ENCODE measurements at places on chromosomes 5 and 9.

DNA sequence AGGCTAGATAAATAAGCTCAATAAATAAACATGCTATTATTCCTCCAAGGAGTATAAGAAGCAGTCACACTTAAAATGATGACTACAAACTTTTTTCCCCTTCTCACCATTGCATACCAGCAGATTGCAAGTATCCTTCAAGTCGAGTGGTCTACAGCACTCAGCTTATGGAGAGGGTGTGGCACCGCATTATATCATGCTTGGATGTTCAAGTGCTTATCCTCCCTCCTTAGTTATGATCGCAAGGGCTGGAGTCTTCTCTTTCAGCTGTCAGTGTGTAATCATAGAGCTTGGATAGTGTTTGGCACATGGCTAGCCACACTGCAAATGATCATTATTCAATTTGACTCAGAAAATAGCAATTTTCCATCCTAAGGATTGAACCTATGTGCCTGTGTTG, 124.0 kb downstream of the CARTPT start:
- H3K27ac ChIP-seq, result no peak overlapping the region
- H3K27me3 ChIP-seq, result no peaks in the 10 kb centered on the region
- no peaks in the 10 kb centered on the region for H3K36me3 ChIP-seq
- no peak for DNase-seq
- no peaks in the 10 kb centered on the region for H3K4me1 ChIP-seq

- DNase-seq, result no peak
- H3K36me3 ChIP-seq, result no peaks in the 10 kb centered on the region
- H3K27me3 ChIP-seq, result no peaks in the 10 kb centered on the region
- H3K4me3 ChIP-seq, result no peak overlapping the region
- no peak overlapping the region for H3K27ac ChIP-seq
Observed at GRCh38 chr9:88809355-88810161, 181.7 kb upstream of the S1PR3 start.

DNA sequence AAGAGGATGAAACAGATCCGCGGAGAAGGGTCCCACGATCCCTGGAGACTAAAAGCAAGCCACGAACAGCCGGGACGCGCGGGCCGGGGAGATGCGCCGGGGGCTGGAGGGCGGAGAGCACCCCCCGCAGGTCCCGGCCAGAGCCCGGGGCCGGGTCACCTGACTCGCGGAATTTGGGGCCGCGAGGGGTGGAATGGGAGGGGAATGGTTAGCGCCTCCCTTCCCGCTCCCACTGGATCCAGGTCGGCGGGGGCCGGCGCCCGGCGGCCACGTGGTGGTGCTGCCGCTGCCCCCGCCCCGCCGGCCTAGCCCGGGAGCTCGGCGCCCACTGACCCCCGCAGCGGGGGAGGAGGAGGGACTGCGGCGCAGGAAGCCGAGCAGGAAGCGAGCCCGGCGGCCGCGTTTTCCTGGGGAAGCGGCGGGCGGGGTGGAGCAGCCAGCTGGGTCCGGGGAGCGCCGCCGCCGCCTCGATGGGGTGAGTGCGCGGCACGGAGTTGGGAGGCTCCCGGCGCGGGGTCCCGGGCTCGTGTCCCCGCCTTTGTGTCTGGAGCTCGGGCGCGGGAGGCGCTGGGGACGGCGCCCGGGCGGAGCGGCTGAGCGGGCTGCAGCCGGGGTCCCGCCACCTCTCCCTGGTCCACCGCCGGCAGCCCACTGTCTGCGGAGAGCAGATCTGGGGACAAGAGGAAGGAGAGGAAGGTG, at the start of gene RAI14:
TSS of gene RAI14 (plus strand) at position 328 of the 699 bp plus-strand sequence. CDS start 30,592 bp downstream, outside the sequence.
- H3K4me1 ChIP-seq, result peaks cover 26% of the 10 kb centered on the region
- peak; percentile 87 for DNase-seq
- H3K27ac ChIP-seq, result peak within 1 kb of the TSS; percentile 91
- H3K27me3 ChIP-seq, result no peaks in the 10 kb centered on the region
- H3K36me3 ChIP-seq, result no peaks in the 10 kb centered on the region

- H3K4me1 ChIP-seq, result peaks cover 14% of the 10 kb centered on the region
- no peaks in the 10 kb centered on the region for H3K36me3 ChIP-seq
- H3K27ac ChIP-seq, result no peak overlapping the region
- DNase-seq, result no peak
Observed at GRCh38 chr9:81384911-81385310, 304.4 kb downstream of the TLE1 start.

GRCh38 chr9:28847331-28847730, 1274.0 kb upstream of the C9orf72 start:
- DNase-seq, result no peak
- no peaks in the 10 kb centered on the region for H3K4me1 ChIP-seq
- no peak overlapping the region for H3K27ac ChIP-seq
- H3K27me3 ChIP-seq, result no peaks in the 10 kb centered on the region

Measured in suprapubic skin (tissue), 4 donors.